ENCODE measurements at places on chromosomes 12 and 14.

- no peak for DNase-seq
Observed at GRCh38 chr14:28057359-28058296, 709.0 kb upstream of the FOXG1 start.

GRCh38 chr14:94367347-94368242, 20.8 kb downstream of the SERPINA1 start:
- DNase-seq, result no peak

DNA sequence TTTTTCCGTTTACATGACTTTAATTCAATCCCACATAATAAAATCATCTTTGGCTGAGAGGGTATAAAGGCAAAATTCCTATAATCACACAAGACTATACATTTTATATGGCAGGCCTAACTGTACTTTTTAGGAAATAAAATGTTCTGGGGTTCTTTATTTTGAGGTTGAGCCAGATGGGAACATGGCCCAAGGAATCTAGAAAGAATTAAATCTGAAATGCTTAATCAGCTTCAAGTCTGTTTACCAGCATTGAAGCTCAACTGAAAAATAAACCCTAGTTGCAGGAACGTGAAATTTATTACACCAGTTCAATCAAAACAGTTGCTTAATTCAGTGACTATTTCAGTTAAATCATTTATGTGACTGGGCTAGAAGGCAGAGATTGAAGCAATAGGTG, 191.0 kb upstream of the BTG1 start:
- DNase-seq, result no peak

- DNase-seq, result no peak
Observed at GRCh38 chr14:68630081-68630571, 162.7 kb downstream of the ZFP36L1 start.

DNA sequence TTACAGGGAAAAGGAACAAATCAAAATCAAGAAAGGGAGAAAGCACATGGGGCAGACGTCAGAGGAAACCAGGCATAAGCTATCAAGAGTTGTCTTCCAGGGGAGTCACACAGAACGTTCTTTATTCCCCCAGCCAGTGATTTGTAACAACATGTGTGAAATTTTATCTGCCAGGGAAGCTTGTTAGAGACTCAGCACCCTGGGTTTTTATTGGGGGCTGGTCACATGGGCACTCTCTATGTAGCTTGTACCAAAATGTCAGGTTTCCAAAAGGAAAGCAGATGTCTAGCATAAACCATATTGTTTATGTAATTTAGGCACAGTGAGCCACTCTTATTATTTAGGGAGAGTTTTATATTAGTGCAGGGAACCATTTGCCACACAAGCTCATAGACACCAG, 440.4 kb upstream of the DCN start:
- no peak for DNase-seq

Measured in NCI-H1930 (cell line).